NCI-H524 treated with DMSO at 0.1 percent for 48 hours (cell line): ENCODE measurements at places on chromosomes 3 and 15.

GRCh38 chr3:66196633-66197032, 24.2 kb upstream of the SLC25A26 start:
- DNase-seq, result peak; percentile 6

GRCh38 chr15:23616536-23616935, 31.1 kb downstream of the MAGEL2 start:
- no peak for DNase-seq

GRCh38 chr15:100373942-100374341, 32.2 kb upstream of the ADAMTS17 start:
- DNase-seq, result no peak

- no peak for DNase-seq
Observed at GRCh38 chr3:191141728-191142127, 57.3 kb upstream of the OSTN start.

- no peak for DNase-seq
Observed at GRCh38 chr15:95086531-95087252, 855.3 kb downstream of the MCTP2 start.

DNA sequence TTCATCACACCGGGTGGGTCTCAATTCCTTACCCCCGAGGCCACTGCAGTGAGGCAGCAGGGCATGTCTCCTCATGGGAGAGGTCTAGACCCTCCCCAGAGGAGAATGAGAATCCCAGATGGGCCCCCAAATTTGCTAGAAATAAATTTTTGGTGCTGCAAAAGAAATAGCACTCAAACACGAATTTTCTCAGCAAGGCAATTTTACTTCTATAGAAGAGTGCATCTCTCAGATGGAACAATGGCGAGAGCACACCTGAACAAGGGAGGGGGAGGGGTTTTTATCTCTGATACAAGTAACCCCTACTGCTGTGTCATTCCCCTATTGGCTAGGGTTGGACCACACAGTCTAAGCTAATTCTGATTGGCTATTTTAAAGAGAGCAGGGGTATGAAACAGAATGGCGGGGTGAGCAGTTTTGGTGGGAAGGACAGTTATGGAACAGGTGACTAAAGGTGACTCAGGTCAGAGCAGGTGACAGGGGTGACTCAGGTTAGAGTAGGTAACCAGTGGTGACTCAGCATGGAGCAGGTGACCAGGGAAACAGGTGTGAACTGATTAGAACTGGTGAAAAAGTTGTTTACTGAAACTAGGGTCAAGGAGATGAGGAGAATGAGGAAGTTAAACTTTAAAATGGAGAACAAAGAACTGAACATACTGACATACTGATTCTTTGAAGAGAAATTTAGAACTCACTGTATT, 93.0 kb upstream of the WNT7A start:
- no peak for DNase-seq

DNA sequence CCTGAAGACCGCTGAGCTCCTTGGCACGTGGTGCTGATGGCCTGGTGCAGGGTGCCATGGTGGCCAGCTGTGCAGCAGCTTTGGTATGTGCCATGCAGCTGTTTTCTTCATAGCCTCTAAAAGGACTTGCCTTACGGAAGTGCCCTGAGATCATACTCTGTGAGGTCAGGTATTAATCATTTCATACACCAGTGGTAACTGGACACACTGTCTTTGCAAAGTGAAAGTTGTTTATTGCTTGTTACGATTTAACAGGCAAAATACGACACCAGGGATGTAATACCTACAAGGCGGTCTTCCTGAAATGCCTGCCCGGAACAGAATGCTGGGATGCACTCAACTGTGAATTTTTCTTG, 184.6 kb downstream of the ATP10A start:
- DNase-seq, result no peak

DNA sequence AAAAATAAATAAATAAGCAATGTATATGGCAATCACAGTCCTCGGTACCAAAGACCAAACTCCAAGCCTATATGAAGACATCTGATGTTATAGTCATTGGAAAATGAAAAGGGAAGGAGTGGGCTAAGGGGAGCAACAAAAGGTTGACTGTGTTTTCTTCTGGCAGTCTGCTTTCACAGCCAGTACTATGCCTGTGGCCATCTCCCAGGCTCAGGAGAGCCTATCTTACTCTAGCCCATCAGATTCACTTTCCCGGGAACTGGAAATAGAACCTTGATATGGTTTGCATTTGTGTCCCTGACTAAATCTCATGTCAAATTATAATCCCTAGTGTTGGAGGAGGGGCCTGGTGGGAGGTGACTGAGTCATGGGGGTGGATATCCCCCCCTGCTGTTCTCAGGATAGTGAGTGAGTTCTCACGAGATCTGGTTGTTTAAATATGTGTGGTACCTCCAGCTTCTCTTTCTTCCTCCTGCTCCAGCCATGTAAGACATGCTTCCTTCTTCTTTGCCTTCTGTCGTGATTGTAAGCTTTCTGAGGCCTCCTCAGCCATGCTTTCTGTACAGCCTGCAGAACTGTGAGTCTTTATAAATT, 105.3 kb downstream of the PLCH1 start:
- no peak for DNase-seq
